ENCODE measurements at places on chromosomes 2 and 18.

GRCh38 chr2:120791243-120791961 lies 55.7 kb downstream of the GLI2 start:
- DNase-seq = no peak

- no peak for DNase-seq
Measured at GRCh38 chr2:112666761-112667122, 21.0 kb downstream of the SLC20A1 start.

DNA sequence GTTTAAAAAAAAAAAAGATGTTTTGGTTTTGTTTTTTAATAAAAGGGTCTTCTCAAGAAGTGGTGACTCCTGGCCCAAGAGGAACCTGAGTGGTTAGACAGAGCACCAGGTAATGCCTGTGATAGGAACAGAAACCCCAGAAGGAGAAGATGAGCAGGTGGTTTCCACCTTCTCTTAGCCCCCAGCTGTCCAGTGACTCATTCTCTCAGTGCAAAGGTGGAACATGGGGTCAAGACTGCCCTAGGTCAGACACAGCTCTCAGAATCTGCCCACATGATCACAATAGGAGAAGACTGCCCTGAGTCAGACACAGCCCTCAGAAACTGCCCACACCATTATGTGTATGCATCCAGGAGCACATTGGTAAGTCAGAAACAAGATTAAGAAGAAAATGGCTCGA lies 61.8 kb downstream of the TBC1D8 start:
- no peak for DNase-seq

GRCh38 chr18:45879681-45880655 lies 54.5 kb downstream of the SIGLEC15 start:
- peak; percentile 16 for DNase-seq

DNA sequence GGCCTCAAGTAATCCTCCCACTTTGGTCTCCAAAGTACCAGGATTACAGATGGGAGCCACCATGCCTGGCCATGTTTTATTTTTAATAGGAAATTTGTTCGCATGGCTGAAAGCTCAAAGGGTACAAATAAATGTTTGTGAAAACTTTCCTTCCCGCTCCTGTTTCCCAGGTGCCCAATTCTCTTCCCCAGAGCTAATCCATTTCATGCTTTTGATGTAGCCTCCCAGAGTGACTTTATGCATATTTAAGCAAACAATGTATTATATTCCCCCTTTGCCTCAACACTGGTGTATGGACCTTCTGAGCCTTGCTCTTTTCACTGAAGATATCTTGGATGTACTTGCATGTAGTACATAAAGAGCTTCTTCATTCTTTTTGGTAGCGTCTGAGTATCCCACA lies 52.5 kb upstream of the ITSN2 start:
- DNase-seq = no peak

GRCh38 chr2:25062511-25062917 lies 20.6 kb downstream of the EFR3B start:
- DNase-seq = no peak

DNA sequence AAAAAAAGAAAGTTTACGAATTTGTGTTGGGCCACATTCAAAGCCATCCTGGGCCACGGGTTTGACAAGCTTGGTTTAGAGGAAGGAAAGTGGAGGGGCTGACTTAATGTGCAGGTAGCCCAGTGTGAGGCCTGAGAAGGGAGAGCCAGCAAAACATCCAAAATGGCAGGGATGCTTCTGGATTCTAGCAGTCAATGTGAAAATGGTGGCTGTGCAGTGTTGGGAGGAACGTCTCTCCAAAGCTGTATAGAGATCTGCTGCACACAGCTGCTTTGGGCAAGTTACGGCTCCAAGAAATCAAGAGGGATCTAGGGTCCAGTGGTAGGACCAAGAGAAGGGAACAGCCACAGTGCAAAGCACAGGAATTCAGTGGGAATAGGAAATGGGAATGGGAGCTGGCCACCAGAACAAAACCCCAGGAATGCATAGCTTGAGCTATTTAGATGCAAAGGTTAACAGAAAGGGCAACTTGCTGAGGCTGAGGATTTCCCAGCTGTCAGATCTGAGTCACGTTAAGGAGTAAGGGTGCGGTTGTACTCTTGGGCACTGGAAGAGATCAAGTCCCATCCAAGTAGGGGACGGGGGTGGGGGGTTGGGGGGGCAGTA lies 70.6 kb downstream of the B3GNT2 start:
- DNase-seq = no peak

GRCh38 chr2:231810905-231811304 lies 24.7 kb downstream of the COPS7B start:
- DNase-seq = no peak

DNA sequence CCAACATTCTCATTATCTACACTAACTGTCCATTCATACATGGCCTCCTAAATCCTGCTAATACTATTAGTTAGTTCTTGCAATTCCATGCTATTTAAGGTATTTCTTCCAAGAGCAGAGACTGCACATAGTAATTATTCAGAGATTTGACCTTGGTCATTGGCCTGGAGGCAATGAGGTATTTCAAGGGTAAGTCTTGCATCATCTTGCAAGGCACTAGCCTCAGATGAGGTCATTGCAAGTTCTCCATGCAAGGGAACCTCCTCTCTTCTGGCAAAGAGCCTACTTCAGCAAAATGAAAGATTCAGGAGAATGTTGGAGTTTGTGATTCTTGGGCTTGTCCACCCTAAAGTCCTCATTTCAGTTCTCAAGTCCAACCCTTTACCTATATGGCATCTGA lies 48.5 kb upstream of the IKZF2 start:
- DNase-seq = peak; percentile 36

DNA sequence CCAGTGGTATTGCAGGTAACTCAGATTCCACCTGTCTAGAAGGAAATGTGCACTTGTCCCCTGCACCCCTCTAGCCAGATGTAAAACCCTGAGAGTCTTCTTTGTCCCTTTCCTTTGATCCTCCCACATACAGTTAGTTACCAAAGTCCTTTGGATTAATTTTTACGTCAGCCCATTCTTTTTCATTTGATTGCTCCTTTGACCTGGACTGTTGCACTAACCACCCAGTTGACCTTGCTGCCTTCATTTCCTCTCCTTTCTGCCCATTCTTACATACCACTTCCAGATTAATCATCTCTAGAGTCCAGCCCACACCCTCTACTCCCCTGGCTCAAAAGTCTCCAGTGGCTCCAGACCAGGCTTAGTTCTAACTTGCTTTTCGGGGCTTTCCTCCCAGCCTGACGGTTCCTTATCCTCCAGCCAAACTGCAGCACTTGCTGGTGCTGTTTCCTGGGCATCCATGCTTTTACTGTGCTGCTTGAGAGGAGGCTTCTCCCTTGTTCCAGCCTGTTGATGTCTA lies 99.3 kb downstream of the SPTBN1 start:
- no peak for DNase-seq

- DNase-seq = no peak
Measured at GRCh38 chr18:36330435-36331052, 33.0 kb downstream of the FHOD3 start.

GRCh38 chr2:26609205-26609631 lies 31.9 kb downstream of the CIB4 start:
- DNase-seq = no peak

GRCh38 chr18:74499633-74500032 lies 3.5 kb downstream of the CNDP2 start:
- DNase-seq = no peak

- DNase-seq = no peak
Measured at GRCh38 chr18:22711192-22711685, 221.9 kb upstream of the RBBP8 start.

GRCh38 chr2:144453486-144454158 lies 66.3 kb downstream of the ZEB2 start:
- no peak for DNase-seq

GRCh38 chr2:49858113-49858490 lies 703.8 kb upstream of the FSHR start:
- no peak for DNase-seq

GRCh38 chr2:33240178-33240577 lies 236.3 kb upstream of the RASGRP3 start:
- DNase-seq = no peak

GRCh38 chr2:139177041-139177440 lies 396.9 kb upstream of the NXPH2 start:
- DNase-seq = no peak

- DNase-seq = no peak
Measured at GRCh38 chr2:98164256-98164655, 77.3 kb downstream of the VWA3B start.

DNA sequence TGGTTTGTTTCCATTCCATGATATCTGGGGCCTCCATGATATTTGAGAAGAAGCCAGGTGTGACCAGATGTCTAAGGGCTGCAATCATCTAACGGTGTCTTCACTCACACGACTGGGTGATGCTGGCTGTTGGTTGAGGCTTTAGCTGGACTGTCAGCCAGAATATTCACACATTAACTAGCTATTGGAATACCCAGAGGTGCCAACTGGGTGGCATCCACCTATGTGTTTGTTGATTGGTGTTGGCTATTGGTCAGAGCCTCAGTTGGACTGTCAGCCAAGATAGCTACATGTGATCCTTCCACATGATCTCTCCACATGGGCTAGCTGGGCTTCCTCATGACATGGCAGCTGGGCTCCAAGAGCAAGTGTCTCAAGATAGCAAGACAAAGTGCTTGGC lies 117.4 kb downstream of the CDCA7 start:
- DNase-seq = no peak

All from AG09319 (cell line).